Ecto neural progenitor cell (in vitro differentiated cells): ENCODE measurements at places on chromosomes 7 and 10.

GRCh38 chr10:49300140-49300974 is 1.4 kb downstream of the C10orf71 start:
- DNase-seq, result no peak

DNA sequence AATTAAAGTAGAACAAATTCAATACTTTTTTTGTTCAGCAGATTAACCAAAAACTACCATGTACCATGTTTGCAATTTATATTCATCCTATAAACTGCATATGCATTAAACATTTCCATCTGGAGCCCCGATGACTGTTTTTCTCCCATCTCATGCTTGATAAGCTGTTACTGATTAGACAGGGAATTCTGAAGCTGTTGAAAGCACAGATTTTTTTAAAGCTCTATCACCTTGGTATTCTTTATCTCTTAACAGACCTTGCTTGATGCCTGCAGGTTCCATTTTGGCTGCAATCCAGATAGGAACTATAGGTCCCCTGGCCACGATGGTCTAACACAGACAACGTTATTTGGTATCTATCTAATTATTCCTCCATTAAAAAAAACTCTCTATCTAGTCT is 961.7 kb downstream of the CNTNAP2 start:
- DNase-seq, result no peak

DNA sequence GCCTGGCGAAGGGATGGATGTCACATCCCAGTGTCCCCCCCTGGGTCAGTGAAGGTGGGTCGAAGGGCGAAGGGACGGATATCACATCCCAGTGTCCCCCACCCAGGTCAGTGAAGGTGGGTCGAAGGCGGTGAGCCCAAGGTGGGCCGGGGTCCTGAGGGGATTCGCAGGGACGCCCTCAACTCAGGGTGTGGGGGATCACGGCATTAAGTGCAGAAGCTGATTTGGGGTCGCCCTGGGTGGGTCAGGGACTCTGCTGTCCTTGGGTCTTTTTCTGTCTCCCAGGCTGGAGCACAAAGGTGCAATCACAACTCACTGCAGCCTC is 21.9 kb downstream of the ADAP1 start:
- DNase-seq, result no peak

- no peak for DNase-seq
Measured at GRCh38 chr10:125103466-125103865, 56.9 kb downstream of the CTBP2 start.

GRCh38 chr7:117012284-117012683 is 59.0 kb downstream of the ST7 start:
- no peak for DNase-seq

DNA sequence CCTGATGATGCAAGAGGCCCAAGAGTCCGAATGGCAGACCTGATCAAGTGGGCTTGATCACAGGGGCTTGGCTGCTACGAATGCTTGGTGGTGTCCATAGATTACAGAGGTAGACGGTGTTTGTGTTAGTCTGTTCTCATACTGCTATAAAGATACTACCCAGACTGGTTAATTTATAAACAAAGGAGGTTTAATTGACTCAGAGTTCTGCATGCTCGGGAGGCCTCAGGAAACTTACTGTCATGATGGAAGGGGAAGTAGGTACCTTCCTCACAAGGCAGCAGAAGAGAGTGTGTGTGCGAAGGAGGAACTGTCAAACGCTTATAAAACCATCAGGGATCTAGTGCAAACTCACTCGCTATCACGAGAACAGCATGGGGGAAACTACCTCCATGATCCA is 268.9 kb upstream of the KLF6 start:
- no peak for DNase-seq

DNA sequence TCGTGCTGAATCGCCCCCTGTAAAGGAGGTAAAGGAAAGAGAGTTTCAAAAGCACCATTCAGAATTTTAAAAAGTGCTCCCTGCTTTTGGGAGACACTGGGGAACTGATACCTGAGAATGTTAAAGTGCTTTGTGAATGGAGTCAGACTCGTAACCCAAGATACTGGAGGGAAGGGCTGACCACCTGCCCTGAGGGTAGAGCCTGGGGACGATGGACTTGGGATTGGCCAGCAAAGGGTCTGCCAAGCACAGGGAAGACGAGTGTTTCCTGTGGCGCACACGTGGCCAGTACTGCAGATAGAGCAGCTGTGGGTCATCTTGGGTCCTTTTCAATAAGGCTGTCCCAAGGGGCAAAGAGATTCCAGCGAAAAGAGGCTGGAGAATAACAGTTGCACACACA is 1284.1 kb upstream of the AUTS2 start:
- DNase-seq, result no peak

- DNase-seq, result peak; percentile 85
Measured at GRCh38 chr10:62048919-62049623, 147.6 kb downstream of the ARID5B start.
